ENCODE measurements at places on chromosomes 2 and 18.

- no peak for DNase-seq
Observed at GRCh38 chr2:75577280-75577679, 16.5 kb upstream of the EVA1A start.

DNA sequence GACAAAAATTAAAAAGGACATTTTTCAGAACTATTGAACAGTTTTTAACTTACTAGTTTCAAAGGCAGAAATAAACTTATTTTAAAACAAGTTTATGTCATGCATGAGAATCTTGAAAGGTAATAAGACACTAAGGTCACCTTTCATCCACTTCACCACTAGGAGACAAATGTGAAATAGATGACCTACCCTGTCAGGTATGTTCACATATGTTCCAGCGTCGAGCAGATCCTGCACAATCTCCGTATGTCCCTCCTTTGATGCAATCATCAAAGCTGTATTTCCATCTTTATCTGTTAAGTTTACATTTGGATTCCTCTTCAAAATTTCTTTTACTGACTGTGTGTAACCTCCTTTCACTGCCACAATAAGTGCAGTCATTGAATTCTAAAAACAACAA lies 34.7 kb downstream of the KIDINS220 start:
- DNase-seq, result no peak

DNA sequence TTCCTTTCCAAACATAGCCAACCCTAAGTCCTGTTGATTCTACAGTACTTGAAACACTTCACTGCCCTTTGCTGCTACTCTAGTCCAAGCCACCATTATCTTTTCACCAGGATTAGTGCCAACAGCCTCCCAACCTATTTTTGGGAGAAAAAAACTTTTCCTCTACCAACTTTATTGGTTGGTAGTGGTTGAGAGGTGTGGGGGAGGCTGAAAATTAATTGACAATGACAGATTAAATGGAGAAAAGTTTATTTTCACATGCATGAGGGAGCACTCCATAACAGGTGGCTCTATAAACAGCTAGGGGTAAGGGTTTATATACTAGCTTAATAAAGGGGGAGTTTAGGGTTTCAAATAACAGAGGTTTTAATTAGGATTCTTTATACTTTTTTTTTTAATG lies 37.8 kb upstream of the ITPRID2 start:
- no peak for DNase-seq

- DNase-seq, result no peak
Observed at GRCh38 chr2:83071352-83071751, 1387.7 kb downstream of the SUCLG1 start.

DNA sequence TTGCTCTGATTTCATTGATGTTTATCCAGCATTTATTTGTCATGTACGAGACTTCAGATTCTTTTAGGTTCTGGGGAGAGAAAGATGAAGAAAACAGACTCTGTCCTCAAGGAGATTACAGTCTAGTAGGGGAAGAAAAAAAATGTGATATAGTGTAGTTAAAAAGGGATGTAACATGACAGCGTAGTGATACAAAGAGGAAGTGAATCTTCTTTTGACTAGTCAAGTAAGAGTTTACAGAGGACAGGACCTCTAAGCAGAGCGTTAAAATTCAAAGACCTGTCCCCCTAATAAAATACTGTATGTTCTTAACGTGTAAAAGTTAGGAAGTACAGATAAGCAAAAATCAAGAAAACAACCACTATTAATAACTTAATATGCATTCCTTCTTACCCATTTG lies 47.7 kb downstream of the NCOA1 start:
- no peak for DNase-seq

GRCh38 chr2:108184419-108184818 lies 55.3 kb upstream of the SULT1C3 start:
- no peak for DNase-seq

GRCh38 chr2:9763356-9764152 lies 79.7 kb upstream of the TAF1B start:
- no peak for DNase-seq

All from heart left ventricle (tissue), 16 donors.